Psoas muscle (tissue), 8 donors: ENCODE measurements at places on chromosomes 3 and 15. TPM values are rescaled to one million over a fixed set of nuclear protein-coding genes. Genes with fewer than 3 reads are reported as not detected.

The GOLGA6D gene
- not detected for total RNA-seq

The MORC1 gene
- not detected for total RNA-seq

The CYFIP1 gene
- 27.0 TPM for total RNA-seq

DNA sequence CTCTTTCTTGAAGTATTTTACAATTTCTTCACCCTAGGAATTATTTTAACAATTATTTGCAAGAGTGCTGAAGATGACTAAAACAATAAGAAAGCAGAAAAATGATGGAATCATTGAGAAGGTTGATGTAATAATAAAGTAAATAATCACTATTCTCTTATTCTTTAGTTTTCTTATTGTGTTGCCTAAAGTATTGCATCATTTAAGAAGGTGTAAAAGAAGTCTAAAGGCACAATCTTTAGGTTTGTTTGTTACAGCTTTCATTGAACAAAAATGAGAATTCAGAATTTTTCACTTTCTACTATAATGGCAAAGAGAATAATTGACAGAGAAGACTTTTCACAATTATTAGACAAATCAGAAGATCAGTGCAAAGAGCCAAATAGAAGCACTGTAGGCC lies 65.2 kb downstream of the ASTE1 start:
- no peak overlapping the region for H3K4me3 ChIP-seq
- no peak for DNase-seq
- H3K27ac ChIP-seq = no peak overlapping the region

DNA sequence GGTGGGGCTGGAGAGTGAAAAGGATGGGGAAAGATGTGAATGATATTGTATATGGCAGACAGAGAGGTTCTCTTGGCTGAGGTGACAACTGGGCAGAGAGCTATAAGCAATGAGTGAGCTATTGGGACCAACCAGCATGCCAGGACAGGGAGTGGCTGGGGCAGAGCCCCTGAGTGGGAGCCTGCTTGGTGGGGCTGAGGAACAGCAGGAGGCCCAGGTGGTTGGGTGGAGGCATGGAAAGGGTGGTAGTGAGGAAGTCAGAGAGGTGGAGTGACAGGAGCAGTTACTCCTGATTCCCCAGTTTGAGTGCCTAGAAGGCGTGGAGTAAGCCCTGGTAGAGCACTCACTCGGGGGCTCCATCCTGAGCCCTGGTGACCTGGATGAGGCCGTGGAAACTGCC lies 15.5 kb upstream of the TNFAIP8L3 start:
- H3K4me3 ChIP-seq = no peak overlapping the region
- H3K27ac ChIP-seq = no peak overlapping the region
- H3K4me1 ChIP-seq = no peaks in the 10 kb centered on the region
- H3K36me3 ChIP-seq = no peaks in the 10 kb centered on the region
- H3K27me3 ChIP-seq = no peaks in the 10 kb centered on the region

DNA sequence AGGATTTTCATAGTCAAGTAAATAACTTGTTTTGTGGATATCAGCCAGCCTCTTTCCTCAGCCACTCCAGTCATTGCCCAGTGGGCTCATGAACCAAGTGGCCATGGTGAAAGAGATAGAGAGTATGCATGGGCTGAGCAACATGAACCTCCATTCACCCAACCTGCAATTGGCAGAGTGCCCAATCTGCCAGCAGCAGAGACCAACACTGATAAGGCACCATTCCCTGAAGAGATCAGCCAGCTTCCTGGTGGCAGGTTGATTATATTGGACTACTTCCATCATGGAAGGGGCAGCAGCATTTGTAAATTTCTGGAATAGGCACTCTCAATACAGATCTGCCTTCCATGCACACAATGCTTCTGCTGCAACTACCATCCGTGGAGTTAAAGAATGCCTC lies 10.3 kb upstream of the MCF2L2 start:
- H3K27ac ChIP-seq = no peak overlapping the region
- no peaks in the 10 kb centered on the region for H3K36me3 ChIP-seq
- no peaks in the 10 kb centered on the region for H3K4me1 ChIP-seq
- no peak overlapping the region for H3K4me3 ChIP-seq
- no peaks in the 10 kb centered on the region for H3K27me3 ChIP-seq

DNA sequence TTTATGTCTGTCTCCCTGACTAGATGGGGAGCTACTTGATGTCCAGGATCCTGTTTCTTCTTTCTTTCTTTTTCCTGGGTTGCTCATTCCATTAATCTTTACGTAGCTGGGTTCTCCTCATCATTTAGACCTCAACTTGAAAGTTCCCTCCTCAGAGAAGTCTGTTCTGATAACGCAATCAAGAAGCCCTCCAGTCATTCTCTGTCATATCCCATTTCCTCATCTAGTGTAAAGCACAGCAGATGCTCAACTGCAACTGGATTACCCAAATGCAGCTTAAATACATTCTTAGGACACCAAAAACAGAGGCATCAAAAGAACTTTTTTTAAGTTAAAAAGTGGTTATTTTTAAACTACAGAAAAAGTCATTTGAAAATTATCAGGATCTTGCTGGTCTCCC lies 51.7 kb upstream of the ST3GAL6 start:
- H3K4me3 ChIP-seq = no peak overlapping the region
- H3K36me3 ChIP-seq = no peaks in the 10 kb centered on the region
- H3K4me1 ChIP-seq = no peaks in the 10 kb centered on the region
- DNase-seq = no peak

DNA sequence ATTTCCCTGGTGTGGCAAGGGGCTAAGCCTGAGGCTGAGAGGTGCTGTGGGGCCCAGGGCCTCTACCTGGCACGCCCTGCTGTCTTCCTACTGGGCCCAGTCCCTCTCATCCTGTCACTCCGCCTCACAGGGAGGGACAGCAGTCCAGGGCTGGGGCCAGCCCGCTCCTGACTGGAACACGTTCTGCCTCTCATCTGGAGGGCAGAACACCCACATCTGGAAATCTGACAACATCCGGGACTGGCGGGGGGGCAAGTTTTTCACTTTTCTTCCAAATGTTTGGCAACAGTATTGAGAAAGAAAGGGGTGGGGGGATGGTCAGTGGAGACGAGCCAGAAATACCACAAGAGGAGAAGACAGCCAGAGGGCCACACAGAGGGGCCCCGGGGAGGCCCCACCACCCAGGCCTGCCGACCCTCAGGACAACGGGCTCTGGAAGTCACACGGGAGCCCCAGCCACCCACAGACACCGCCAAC lies 1.8 kb upstream of the MYL3 start:
- peak overlapping the region; percentile 81 for H3K27ac ChIP-seq
- no peak overlapping the region for H3K4me3 ChIP-seq
- no peaks in the 10 kb centered on the region for H3K36me3 ChIP-seq
- H3K27me3 ChIP-seq = no peaks in the 10 kb centered on the region
- DNase-seq = peak; percentile 58

- no peaks in the 10 kb centered on the region for H3K36me3 ChIP-seq
- H3K4me3 ChIP-seq = no peak overlapping the region
- no peak for DNase-seq
- H3K27me3 ChIP-seq = no peaks in the 10 kb centered on the region
- H3K4me1 ChIP-seq = no peaks in the 10 kb centered on the region
- no peak overlapping the region for H3K27ac ChIP-seq
These were observed 95.0 kb upstream of the CCDC80 start for GRCh38 chr3:112735926-112736325.

DNA sequence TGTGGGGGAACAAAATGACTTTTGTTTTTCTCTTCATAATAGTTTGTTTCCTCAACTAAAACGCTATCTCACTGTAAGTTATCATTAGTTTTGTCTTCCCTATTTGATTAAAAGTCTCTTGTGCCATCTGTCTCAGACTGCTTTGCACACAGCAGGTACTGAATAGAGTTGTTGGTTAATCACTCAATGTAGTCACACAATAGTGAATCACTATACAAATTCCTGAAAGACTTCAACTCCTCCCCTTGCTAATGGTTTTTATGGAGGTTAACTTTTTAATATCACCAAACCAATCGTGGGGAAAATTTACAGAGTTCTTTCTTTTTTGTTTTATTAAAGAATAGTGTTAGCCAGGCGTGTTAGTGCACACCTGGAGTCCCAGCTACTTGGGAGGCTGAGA lies 2.6 kb upstream of the NGLY1 start:
- peaks cover 24% of the 10 kb centered on the region for H3K4me1 ChIP-seq
- no peaks in the 10 kb centered on the region for H3K27me3 ChIP-seq
- no peak for DNase-seq
- H3K27ac ChIP-seq = no peak overlapping the region

DNA sequence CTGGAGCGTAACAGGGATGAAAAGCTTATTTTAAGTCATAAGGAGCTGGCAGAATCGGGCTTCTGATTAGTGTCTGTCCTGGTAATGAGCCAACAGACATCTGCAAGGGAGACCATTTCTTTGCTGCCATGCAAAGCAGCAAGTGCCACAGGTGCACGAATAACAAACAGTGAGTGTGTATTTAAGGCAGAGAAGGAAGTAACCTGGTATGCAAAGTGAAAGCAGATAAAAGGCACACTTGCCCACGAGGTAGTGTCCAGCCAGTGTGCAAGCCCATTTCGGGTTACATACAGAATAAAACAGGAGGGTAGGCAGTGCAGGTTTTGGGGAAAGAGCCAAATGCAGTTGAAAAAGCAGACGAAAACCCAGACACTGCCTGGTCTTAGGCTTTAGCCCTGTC lies 1153.7 kb downstream of the SI start:
- no peaks in the 10 kb centered on the region for H3K36me3 ChIP-seq
- H3K27ac ChIP-seq = no peak overlapping the region
- no peaks in the 10 kb centered on the region for H3K4me1 ChIP-seq
- no peak overlapping the region for H3K4me3 ChIP-seq
- no peaks in the 10 kb centered on the region for H3K27me3 ChIP-seq

DNA sequence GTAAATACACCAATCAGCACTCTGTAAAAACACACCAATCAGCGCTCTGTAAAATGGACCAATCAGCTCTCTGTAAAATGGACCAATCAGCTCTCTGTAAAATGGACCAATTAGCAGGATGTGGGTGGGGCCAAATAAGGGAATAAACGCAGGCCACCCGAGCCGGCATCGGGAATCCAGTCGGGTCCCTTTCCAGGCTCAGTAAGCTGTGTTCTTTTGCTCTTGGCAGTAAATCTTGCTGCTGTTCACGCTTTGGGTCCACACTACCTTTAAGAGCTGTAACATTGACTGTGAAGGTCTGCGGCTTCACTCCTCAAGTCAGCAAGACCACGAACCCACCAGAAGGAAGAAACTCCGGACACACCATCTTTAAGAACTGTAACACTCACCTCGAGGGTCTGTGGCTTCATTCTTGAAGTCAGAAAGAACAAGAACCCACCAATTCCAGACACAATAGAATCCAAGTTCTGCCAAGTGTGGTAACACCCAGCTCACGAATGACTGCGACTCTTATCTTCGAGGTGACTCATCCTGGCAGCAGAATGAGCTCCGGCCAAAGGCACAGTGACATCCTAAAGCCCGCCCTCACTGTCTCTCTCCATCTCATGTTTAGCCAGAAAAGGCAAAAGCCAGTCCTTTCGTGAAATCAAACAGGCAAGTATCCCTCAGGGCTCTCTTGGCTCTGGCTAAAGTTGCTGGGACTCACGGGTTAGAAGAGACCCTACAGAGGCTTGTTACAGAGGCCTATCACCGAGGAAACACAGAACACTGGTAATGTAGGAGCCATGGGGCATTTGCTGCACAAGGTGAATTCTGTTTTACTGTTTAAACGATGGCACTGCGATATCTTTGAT lies 155.2 kb downstream of the FAM43A start:
- H3K27me3 ChIP-seq = no peaks in the 10 kb centered on the region
- no peak overlapping the region for H3K27ac ChIP-seq
- no peaks in the 10 kb centered on the region for H3K4me1 ChIP-seq
- DNase-seq = no peak
- H3K4me3 ChIP-seq = no peak overlapping the region

- no peaks in the 10 kb centered on the region for H3K36me3 ChIP-seq
- H3K4me3 ChIP-seq = peak overlapping the region; percentile 91
- H3K4me1 ChIP-seq = peaks cover 24% of the 10 kb centered on the region
- peak overlapping the region; percentile 96 for H3K27ac ChIP-seq
- no peaks in the 10 kb centered on the region for H3K27me3 ChIP-seq
These were observed 559 bp downstream of the SENP5 start for GRCh38 chr3:196868297-196868661.

DNA sequence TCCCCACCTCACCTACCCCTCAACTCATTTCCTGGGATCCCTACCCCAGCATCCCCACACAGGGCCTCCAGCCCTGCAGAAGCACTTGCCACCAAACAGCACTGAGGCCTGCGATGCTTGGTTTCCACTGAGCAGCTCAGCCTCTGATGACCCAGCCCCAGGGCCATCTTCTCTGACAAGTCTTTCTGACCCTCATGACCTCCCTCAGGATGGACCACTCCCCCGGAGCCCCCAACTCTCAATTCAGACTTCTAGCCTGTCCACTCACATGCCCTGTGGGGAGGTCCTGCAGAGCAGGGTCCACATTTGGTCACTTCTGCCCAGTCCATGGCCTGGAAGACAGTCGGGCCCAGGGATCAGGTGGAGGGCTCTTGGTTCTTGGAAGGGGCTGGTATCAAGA lies 63.4 kb upstream of the SPATA12 start:
- no peak overlapping the region for H3K4me3 ChIP-seq
- no peaks in the 10 kb centered on the region for H3K27me3 ChIP-seq

GRCh38 chr15:50506121-50506520 lies 40.3 kb downstream of the USP50 start:
- no peak overlapping the region for H3K4me3 ChIP-seq
- H3K36me3 ChIP-seq = peaks cover 2% of the 10 kb centered on the region
- DNase-seq = no peak
- no peak overlapping the region for H3K27ac ChIP-seq
- H3K4me1 ChIP-seq = no peaks in the 10 kb centered on the region
- no peaks in the 10 kb centered on the region for H3K27me3 ChIP-seq

- no peaks in the 10 kb centered on the region for H3K36me3 ChIP-seq
- peak overlapping the region; percentile 71 for H3K4me3 ChIP-seq
- H3K4me1 ChIP-seq = no peaks in the 10 kb centered on the region
- no peak overlapping the region for H3K27ac ChIP-seq
- peaks cover 65% of the 10 kb centered on the region for H3K27me3 ChIP-seq
These were observed 1.2 kb upstream of the C3orf70 start for GRCh38 chr3:185153861-185154629.

DNA sequence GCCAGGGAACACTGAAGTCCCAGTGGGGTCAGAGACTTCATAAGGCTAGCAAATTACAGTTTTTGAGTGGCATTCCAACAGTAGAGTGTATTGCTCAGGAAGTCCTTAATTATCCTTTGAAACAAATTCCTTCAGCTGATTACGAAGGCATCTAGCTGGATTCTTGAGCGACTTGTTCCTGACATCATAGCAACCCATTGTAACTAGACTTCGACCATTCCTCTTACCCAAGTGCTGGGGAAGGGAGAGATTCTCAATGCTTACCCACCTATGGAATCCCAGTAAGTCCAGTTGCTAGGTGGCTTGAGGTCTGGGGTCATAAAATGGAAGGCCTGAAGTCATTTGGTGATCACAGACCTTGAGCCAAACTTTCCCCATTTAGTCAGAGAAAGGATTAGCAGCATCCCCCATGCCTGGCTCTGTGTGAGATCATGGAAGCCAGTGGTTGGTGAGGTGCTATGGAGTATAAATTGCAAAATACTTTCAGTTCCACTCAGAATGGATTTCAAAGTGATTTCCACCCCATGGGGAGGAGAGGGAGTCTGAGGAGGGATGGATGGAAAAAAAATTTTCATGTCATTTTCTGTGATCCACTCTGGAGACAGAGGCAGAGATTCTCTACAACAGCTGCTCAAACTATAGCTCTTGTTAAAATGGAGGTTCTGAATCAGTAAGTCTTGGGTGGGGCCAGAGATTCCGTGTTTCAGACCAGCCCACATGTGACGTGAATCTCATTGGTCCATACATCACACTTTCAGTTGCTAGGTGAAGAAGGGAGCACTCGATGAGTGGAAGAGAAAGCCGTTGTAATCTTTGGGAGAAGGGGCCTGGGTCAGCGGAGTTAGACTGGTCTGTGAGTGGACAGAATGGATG lies 45.7 kb downstream of the CD86 start:
- no peaks in the 10 kb centered on the region for H3K4me1 ChIP-seq
- H3K27me3 ChIP-seq = peaks cover 2% of the 10 kb centered on the region
- H3K4me3 ChIP-seq = no peak overlapping the region
- H3K27ac ChIP-seq = no peak overlapping the region

- no peaks in the 10 kb centered on the region for H3K4me1 ChIP-seq
- DNase-seq = no peak
- no peak overlapping the region for H3K4me3 ChIP-seq
- no peak overlapping the region for H3K27ac ChIP-seq
These were observed 572.0 kb downstream of the NAALADL2 start for GRCh38 chr3:175430983-175431773.
